ENCODE measurements at places on chromosomes 3 and 15. TPM values are rescaled to one million over a fixed set of nuclear protein-coding genes. Genes with fewer than 3 reads are reported as not detected.

- no peak for DNase-seq
These were observed 34.9 kb upstream of the NRROS start for GRCh38 chr3:196604548-196604947.

DNA sequence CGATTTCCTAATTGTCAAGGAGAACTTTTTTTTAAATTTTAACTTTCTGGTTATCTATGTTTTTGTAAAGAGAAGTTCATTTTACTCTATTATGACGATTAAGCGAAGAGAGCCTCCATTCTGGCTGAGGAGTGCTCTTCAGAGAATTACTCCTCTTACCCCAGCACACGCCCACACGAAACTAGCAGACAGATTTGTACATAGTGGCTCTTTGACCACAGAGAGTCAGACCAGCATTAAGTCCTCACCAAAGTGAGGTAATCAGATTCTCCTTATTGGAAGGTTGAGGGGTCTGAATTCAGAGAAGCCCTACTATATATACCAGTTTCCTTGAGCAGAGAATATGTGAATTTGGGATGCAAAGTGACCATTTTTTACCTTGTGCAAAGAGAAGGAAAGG, 204.8 kb upstream of the TSC22D2 start:
- DNase-seq, result no peak

DNA sequence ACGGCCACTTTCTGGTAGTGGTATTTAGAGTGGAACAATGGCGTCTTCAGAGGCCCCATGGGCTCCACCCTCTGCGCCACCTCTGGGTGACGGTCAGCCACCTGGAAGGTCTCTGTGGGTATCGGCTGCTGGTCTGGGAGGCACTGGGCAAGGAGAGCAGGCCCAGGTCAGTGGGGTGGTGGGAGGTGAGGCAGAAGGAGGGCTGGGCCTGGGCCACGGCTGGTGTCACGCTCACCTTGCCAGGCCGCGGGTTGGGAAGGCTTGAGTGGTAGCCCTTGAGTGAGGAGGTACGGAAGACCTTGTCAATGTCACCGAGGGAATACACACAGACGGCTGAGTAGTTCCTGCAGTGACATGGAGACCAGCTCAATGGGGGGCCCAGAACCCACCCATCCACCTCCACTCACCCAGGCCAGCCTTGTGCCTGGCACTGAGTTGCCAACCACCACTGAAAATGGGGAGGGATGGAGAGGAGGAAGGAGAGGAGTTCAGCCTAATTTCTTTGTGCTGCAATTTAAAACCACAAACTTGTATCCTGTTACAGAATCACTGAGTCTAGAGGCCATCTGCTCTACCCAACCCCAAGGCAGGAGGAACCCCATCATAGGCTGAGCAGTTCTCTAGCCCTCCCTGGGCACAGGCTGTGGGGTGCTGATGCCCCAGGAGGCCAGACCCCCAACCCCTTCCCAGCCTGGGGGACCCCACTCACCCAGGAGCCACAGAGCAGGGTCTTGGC, 19.0 kb downstream of the SEMA7A start:
- DNase-seq, result no peak

GRCh38 chr3:112610121-112610520, 30.8 kb downstream of the CCDC80 start:
- no peak for DNase-seq

DNA sequence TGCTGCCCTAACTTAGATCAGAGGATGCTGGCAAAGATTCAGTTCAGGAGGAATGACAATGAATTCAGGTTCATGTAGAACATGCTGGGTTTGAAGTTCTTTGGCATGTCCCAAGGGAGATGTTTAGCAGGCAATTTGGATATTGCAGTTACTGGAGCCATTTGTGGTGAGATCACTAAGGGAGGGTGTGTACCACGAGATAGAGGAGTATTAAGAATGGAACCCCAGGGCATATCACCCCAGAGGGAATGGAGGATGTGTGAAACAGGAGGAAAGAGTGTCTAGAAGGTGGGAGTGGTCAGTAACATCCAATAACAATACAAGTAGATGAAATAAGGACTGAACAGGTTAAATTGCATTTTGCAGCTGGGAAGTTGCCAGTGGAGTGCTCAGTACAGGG, 87.1 kb downstream of the CCR1 start:
- DNase-seq, result no peak

GRCh38 chr3:197495999-197496745, 59.6 kb downstream of the BDH1 start:
- no peak for DNase-seq

DNA sequence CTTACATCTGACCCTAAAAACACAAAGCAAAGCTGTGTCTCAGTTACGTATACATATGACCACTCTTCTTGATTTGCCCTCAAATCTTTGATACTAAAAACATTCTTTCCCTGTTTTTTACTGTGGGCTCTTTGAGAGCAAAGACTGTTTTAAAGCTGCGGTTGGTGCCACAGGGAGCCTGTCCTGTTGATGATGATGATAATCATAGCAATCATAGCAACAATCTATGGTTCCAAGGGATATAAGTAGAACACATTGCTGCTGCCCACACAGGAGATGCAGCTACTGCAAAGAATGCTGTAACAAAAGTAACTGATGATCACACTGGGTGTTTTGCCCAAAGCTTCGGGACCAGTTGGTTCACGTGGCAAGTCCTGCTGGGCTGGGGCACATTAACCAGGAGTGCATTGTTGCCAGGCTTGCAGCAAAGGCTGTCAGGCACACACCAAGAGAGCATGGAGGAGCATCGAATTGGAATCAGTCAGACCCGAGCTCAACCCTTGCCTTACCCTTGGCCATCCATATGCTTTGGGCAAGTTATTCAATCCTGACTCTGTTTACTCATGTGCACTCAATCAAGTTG, 131.4 kb upstream of the EIF1B start:
- no peak for DNase-seq

GRCh38 chr3:168395551-168395950, 299.8 kb upstream of the GOLIM4 start:
- no peak for DNase-seq

GRCh38 chr3:185549651-185550111, 2.7 kb downstream of the LIPH start:
- DNase-seq, result no peak

DNA sequence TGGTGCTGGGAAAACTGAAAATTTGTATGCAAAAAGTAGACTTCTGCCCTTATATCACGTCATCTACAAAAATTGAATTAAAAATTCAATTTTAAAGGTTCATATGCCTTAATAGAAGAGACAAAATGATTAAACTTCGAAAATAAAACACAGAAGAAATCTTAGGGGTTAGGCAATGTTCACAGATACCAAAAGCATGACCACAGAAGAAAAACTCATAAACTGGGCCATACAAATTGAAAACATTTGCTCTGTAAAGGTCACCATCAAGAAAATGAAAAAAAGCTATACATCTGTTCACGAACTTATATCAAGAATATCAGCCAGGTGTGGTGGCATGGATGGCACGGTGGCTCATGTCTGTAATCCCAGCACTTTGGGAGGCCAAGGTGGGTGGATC, 245.1 kb downstream of the PCCB start:
- no peak for DNase-seq

DNA sequence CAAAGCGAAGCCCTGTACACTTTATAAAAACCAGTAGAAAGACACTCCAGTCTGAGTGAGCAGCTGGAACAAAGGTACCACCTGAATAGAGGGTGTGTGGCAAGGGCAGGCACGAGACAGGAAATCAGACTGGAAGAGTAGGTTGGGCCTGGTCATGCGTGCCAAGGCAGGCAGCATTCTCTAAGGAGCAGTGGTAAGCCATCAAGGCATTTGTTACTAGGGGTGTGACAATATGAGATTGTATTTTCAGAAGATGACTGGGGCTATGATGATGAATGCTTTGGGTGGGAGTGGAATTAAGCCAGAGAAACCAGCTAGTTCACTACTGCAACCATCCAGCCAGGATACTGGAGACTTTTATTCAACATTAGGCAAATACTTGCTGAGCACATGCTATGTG, 5.0 kb downstream of the JMJD7 start:
- DNase-seq, result no peak

- DNase-seq, result peak; percentile 82
These were observed 27.3 kb upstream of the BCL2L10 start for GRCh38 chr15:52139599-52140462.

GRCh38 chr3:158845765-158846350, 44.0 kb downstream of the MFSD1 start:
- no peak for DNase-seq

GRCh38 chr3:181713676-181714612, 2.2 kb downstream of the SOX2 start:
- no peak for DNase-seq

DNA sequence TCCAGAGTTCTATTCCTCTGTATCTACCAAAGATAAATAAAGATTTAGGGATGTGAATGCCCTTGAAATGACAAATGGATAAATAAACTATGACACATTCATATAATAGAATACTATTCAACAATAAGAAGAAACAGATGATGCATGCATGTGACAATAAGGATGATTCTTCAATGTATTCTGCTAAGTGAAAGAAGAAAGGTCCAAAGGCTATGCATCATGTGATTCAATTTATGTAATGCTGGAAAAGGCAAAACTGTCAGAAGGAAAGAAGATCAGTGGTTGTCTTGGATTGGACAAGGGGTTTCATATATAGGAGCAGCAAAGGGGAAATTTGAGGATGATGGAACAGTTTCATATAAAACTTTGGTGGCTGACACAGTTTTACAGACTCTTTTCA, 32.6 kb upstream of the CHRNA7 start:
- DNase-seq, result no peak

GRCh38 chr3:194685718-194686413, at the start of gene FAM43A:
Gene FAM43A (plus strand): TSS chr3:194685883. CDS start chr3:194686827, 944 bp downstream.
- peak; percentile 96 for DNase-seq

GRCh38 chr3:104596054-104596453, 770.7 kb upstream of the ALCAM start:
- DNase-seq, result no peak

- DNase-seq, result peak; percentile 84
These were observed 43.1 kb upstream of the LIMD1 start for GRCh38 chr3:45551214-45552010.

DNA sequence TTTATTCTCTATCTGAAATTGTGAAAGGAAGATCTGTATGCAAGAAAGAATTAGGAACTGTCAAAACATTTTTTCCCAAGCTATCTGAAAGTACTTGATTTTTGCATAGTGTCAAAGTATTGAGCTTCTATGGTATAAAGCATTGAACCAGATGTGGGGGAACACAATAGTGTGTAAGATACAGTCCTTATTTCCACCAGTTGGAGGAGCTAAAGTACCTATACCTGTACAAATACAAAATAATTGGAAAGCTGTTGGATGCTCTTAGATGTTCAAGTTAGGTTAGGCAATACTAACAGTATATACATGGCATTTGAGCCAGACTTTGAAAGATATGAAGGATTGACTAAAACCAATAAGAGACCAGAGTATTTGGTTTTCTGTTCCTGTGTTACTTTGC, 148.4 kb downstream of the B3GALNT1 start:
- no peak for DNase-seq

GRCh38 chr3:195116407-195117185, 154.4 kb downstream of the XXYLT1 start:
- DNase-seq, result no peak

GRCh38 chr3:32018757-32019564, 37.4 kb downstream of the ZNF860 start:
- DNase-seq, result no peak

- no peak for DNase-seq
These were observed 314.9 kb downstream of the CACNA2D3 start for GRCh38 chr3:54437271-54437670.

DNA sequence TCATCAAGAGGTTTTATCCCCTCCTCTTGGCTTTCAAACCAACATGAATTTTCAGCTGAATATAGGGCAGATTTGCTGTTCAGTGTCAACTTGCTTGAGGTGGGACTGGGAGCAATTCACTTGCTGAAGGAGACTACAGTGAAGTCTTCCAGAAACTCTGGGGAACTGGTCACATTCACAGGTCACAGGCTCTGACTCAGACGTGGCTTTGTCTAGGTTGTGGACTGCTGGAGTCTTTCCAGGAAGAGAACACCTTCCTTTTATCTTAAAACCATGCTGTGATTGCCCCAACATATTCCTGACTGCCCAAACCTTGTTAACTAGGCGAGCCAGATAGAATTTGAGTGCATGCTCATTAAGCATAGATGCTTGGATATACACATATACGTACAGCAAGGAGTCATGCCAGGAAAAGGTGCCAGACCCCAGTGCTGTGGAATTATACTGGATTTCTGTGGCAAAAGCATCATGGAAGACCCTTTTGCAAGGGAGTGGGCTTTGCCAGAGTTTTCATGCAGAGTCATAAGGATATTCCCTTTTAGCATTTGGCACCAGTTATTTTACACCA, 399.1 kb upstream of the TBL1XR1 start:
- DNase-seq, result no peak

DNA sequence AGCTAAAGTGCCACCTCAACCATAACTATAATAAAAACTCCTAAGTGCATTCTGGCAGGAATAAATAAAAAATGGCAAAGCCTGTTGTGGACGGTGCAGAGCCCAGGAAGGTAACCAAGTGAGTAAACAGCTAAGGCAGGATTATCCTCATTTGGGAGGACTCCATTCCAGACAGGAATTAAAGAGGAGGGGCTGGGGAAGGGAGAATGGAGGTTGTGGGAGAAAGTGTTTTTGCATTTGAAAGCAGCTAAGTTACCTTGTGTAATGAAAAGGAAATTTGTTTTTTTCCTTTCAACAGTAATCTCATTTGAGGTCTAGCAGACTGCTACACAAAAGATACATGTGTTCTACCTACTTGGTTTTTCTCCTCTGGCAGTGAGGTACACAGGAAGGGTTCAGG, 248.5 kb downstream of the TIGIT start:
- no peak for DNase-seq

GRCh38 chr15:51227940-51228732, 110.3 kb downstream of the CYP19A1 start:
- peak; percentile 49 for DNase-seq

DNA sequence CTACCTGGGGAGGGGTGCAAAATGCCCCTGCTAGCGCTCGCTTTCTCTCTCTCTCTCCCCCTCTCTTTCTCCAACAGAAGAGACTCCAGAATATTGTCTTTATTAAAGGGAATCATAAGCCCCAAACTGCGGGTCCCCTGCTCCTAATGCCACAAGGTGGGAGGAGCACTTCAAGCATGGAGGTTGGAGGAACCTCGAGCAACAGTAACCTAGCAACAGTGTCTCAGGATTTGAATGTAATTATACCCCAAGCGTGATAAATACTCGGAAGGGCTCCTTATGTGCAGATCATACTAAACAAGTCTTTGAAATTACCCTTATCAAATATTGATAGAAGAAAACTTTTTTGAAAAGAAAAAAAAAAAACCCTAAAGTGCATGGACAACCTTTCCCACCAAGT, 582.2 kb upstream of the PPP2R3A start:
- DNase-seq, result no peak

- no peak for DNase-seq
These were observed 16.3 kb upstream of the TRPM7 start for GRCh38 chr15:50702762-50703334.

TPRG1 gene
- total RNA-seq, result 2.7 TPM

SEMA6D gene
- 16.5 TPM for total RNA-seq

DLL4 gene
- 10.7 TPM for total RNA-seq

ROPN1 gene
- total RNA-seq, result not detected

MCTP2 gene
- total RNA-seq, result 1.2 TPM

CFAP92 gene
- total RNA-seq, result not detected

KY gene
- total RNA-seq, result 13.7 TPM

LAMB2 gene
- total RNA-seq, result 568 TPM

MAGEF1 gene
- total RNA-seq, result 28.5 TPM

ALG1L2 gene
- total RNA-seq, result 0.43 TPM

PRTG gene
- total RNA-seq, result 0.67 TPM

RARB gene
- total RNA-seq, result 19.4 TPM

NR2E3 gene
- 0.70 TPM for total RNA-seq

Data from Right ventricle myocardium superior (tissue), 1 donor.